ENCODE measurements at places on chromosomes 6 and 20.

- DNase-seq = no peak
Observed at GRCh38 chr6:53701333-53702218, 36.0 kb upstream of the KLHL31 start.

- DNase-seq = no peak
Observed at GRCh38 chr6:113052506-113052905, 705.4 kb downstream of the RFPL4B start.

DNA sequence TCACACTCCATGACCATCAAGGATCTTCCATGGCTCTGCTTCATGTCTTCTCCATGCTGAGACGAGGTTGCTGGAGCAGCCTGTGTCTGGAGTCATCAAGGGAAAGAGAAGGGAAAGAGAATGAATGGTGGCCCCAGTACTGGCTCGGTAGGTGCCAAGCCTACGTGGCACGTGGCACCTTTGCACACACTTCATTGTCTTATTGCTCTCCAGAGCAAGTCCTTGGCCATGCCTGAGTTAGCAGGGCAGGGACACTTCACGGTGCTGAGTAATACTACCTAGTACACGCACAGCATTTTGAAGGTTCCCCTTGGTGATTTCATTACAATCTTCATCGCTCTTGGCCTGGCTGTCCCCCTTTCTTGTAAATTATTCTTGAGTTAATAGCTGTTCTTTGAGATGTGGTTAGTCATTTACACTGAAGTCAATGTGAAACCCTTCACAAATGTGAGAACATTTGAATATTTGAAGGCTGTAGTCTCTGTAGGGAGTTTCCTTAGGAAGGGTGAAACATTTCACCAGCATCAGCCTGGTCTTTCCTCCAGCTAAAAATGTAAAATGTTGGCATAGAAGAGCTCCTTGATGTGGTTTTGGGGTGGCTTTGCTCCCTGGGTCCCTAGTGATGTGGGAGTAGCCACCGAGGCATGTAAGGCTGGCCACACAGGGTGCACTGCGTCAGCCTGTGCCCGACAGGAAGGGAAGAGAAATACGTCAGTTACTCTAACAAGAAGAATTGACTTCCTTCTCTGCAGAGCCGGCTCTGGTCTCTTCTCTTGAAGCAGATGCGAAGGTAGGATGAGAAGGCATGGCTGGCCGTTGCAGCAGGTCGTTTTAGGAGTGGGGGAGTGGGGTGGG, at the start of gene SYTL3:
SYTL3 (plus strand) TSS at position 766 of the 855 bp plus-strand sequence. CDS start 13,215 bp downstream, outside the sequence.
- no peak for DNase-seq

DNA sequence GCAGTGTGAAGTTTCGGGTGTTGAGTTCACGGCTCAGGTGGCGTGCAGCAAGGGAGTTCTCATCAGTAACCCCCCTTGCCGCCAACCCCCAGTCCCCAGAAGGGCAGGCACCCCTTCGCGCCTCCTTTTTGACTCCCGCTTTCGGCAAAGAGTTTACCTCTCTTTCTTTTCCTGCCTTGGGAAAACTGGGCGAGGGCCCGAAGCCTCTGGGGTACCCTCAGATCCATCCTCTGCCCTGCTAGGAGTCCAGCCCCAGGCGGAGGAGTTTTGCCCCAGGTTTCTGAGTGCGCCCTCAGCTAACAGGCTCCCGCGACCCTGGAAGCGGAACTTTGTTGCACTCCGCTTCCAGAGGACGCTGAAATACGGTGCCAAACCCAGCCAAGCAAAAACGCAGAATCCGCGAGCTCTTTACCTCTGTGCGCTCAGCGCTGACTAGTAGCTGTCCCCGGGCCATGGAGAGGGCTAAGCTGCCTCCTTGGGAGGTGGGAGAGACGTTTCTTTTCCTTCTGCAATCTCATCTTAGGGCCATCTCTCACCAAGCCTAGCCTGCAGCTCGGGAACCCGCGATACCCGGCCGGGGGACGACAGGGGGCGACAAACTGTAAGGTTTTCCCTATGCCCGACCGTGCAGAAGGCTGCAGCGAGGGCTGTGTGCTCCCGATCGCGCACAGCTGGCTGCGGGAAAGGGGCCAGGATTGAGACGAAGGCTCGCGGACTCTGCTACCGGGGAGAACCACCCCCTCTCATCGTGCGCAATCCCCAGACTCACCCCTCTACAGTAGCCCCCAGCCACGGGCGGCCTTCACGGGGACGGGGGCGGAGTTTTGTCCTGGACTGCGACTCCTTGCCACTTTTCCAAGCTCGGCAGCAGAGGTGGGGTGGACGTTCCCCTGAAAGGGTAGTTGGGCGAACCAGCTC, 2.7 kb upstream of the PAX1 start:
- DNase-seq = no peak

GRCh38 chr20:62823688-62824475, 7.0 kb downstream of the COL9A3 start:
- DNase-seq = no peak

GRCh38 chr20:24607402-24607801, 138.0 kb downstream of the SYNDIG1 start:
- no peak for DNase-seq

DNA sequence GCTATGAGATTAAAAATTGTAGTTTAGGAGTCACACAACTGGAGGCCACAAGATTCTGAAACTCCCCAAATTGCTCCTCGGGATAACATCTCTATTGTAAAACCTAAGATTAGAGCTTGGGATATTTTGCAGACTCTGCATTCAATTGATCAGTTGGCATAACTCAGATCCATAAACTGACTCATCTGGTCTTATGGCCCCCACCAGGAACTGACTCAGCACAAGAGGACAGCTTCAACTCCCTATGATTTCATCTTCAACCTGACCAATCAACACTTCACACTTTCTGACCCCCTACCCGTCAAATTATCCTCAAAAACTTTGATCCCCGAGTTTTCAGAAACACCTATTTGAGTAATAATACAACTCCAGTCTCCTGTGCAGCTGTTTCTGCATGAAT, 257.3 kb downstream of the HAO1 start:
- DNase-seq = no peak

DNA sequence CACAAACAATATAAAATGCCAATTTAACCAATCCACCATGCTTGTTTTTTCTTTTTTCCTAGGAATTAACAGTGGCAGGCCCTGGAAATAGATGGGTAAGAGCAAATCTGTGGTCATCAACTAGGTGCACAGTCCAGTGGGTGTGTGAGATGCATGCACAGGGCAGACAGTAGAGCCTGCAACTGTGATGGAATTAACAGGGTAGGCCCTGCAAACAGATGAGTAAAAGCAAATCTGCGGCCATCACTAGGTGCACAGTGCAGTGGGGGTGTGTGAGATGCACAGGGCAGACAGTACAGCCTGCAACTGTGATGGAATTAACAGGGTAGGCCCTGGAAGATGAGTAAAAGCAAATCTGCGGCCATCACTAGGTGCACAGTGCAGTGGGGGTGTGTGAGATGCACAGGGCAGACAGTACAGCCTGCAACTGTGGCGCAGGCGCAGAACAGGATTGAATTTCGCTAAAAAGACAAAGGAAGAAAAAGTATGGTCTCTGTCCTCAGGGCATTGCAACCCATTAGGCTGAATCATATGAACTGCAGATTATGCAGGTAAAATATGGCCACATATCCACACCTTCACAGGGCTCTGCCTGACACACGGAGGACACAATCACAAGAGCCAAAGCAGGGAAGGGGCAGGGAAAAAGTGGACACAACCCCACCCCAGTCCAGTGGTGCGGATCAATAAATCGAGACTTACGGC, 41.0 kb upstream of the IPCEF1 start:
- DNase-seq = no peak

GRCh38 chr20:11459090-11459890, 458.4 kb upstream of the BTBD3 start:
- DNase-seq = no peak

GRCh38 chr20:47792021-47792618, 6.8 kb upstream of the SULF2 start:
- DNase-seq = no peak

GRCh38 chr20:47326658-47327268, 29.7 kb downstream of the ZMYND8 start:
- DNase-seq = no peak

DNA sequence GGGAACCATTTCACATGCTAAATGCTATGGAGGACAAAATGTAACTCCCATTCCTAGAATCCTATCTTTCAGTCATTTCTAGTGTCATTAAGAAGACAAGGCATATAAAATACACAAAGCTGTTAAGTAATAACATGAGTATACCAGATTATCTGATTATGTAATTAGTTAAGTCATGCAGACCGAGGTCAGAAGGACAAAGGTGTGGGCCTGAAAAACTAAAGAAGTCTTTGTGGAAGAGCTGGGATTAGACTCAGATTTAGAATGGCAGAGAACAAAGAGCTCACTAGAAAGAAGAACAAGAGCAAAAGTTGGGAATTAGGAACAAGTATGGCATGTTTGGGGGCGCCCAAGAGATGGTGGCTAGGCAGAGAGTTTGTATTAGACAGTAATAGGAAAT, 37.0 kb downstream of the EFHC1 start:
- no peak for DNase-seq
